ENCODE measurements at places on chromosomes 7 and 10.

GRCh38 chr10:84333864-84334451 lies 5.6 kb downstream of the CCSER2 start:
- no peak for DNase-seq

DNA sequence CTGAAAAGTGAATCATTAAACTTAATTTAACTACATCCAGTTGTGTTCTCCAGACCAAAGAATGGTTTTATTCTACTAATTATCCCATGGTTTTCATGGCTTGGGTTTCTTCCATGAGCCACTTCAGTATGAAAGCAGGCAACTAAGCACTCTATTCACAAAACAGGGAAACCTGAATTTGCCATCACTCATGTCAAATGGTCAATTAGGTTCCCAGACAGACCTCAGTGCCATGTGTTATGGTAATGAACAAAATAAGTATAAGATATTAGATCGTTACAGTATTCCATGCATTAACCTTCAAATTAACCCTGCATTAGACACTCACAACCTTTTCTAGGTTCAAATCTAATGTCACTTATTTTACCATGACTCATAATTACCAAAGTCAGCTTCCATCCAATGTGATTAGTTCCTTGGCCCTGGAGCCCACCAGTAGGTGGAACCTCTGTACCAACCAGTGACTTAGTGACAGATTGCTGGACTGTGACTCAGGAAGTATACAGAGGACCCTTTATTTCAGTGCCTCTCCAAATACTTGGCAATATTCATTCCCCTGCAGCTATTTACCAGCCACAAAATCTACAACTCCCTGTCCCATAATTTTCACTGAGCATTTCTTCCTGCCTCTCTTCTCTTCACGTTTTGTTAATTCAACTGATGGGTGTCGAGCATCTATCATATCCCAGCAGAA lies 1270.2 kb upstream of the SORCS1 start:
- no peak for DNase-seq

DNA sequence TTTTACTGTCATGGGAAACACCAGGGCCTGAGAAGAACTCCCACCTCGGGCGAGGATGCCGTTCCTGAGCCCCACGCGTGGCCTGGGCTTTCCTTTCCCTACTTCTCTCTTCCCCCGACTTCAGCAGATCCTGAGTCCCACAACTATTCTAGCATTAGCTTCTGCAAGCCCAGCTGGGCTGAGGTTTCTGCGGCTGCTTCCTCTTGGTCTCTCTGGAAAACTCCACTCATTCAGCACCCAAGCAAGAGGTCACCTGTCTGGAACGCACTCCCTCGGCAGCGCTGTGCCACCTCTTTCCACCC lies 761 bp upstream of the DOCK1 start:
- no peak for DNase-seq

GRCh38 chr7:5598261-5598761 lies 174.7 kb upstream of the TNRC18 start:
- DNase-seq, result no peak

DNA sequence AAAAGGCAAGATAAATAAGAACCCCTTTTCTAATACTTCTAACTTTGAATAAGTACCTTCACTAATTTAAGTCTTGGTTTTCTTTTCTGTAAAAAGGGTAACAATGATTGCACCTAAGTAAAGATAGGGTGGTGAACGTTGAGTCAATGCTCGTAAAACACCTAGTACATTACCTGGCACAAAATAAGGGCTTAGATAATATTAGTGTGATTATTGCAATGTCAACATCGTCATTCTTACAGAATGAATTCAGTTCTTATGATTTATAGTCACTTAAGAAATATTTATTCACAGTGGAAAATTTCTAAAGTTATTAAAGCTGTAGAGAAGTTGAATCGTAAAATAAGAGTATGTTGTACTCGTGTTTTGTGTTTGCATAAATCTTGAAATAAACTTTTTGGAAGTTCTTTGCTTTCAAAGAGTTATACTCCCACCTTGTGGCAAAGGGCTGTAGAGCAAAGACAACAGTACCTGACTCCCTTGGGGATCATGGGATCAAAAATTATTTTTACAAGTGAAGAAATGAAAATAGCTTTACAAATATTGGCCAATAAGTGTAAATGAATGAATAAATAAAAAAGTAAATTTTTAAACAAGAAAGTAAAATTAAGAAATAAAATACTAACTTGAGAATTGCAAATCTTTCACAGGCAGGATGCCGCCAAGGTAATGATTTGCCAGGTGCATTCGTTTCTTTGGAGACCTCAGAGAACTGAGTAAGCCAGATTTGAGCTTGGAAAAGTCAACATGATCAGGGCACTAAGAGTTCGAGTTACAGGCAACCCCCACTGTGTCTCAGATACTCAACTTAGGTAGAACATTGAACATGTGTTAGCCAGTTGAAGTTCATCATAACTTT lies 285.8 kb upstream of the CACNA2D1 start:
- DNase-seq, result no peak

DNA sequence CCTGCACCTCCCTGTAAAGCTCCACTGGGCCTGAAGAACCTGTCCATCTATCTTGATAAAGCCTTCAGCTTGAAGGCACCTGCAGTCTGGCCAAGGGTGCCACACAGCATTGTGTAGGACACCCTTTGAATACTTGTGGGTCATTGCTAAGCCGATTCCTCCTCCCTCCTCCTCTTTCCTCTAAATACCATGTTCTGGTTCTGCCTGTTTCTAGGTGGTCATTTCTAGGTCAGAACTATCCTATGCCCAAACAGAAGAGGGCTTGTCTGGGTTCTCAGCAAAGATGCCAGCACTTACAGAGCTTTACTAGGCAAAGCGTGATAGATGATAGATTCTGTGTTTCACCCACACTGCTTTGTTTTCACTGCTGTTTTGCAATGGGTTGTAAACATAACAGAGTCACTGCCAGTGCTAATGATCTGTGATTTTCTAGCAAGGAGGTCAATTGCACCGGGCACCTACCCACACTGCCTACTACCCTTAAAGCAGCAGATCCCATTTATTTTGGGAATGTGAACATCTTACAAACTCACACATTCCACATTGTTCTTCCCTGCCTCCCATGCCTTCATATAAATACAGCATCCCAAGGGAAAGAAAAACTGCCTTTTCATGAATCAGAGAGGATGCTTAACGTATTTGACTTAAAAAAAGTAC lies 279.1 kb upstream of the PITRM1 start:
- DNase-seq, result no peak

- DNase-seq, result no peak
These were observed 90.2 kb upstream of the PRSS58 start for GRCh38 chr7:142348100-142348499.

DNA sequence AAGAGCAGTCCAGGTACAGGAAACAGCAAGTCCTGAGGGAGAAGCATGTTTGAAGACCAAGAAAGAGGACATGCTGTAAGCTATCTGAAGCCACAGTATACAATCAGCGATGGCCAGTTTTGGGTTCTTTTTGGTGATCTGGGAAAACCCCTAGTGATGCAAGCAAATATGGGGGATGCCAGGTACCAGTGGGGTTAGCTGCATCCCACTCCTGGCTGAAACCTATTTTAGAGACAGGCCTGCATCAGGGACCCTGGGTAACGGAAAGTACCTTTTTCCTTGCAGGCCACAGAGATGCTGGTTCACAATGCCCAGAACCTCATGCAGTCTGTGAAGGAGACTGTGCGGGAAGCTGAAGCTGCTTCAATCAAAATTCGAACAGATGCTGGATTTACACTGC lies 32.9 kb downstream of the AP3M1 start:
- DNase-seq, result no peak

- no peak for DNase-seq
These were observed 58.5 kb downstream of the PHYHIPL start for GRCh38 chr10:59234816-59235429.
